HCT116 (cell line): ENCODE measurements at places on chromosomes 16 and 17.
A peak's percentile ranks its signal among the peaks of the same experiment; 100 is the strongest.

- DNase-seq: no peak
Measured at GRCh38 chr17:7392696-7393612, 1.4 kb downstream of the PLSCR3 start.

GRCh38 chr17:2338315-2338657 is 985 bp downstream of the SGSM2 start:
- no peak for DNase-seq

DNA sequence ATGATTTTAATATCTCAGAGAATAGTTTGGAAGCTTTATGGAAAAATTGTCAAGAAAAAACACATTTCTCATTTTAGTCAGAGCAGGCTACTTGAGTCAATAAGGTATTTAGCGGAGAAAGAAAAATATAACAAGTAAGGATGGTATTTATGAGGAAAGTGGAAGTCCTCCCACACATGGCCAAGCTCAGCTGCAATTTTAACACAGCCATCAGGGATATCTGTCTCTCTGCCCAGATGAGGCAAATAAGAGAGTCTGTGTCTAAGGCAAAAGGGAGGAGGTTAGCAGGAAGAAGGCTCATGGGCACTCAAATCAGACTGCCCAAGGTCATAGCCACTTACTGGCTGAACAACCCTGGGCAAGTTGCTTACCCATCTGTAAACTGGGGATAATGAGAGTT is 5.2 kb upstream of the CMTM2 start:
- no peak for DNase-seq

DNA sequence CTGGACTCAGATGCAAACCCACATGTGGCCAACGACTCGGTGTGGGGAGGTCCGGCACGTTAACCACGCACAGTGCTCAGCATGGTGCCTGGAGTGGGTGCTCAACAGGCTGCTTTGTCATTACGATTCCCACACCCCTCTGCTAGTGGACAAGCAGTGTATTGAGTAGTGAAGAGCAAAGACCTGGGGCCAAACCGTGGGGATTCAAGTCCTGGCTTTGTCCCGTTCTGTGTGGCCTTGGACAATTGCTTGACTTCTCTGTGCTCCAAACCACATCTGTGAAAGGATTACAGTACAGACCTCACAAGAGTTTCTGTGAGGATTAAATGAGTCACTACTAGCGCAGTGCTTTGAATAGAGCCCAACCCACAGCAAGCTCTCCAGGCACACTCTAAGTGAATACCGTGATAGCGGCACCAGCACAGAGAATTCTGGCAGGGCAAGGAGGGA is 33.8 kb downstream of the TRPV2 start:
- no peak for DNase-seq

- no peak for DNase-seq
Measured at GRCh38 chr16:11649276-11649675, 19.0 kb upstream of the SNN start.

DNA sequence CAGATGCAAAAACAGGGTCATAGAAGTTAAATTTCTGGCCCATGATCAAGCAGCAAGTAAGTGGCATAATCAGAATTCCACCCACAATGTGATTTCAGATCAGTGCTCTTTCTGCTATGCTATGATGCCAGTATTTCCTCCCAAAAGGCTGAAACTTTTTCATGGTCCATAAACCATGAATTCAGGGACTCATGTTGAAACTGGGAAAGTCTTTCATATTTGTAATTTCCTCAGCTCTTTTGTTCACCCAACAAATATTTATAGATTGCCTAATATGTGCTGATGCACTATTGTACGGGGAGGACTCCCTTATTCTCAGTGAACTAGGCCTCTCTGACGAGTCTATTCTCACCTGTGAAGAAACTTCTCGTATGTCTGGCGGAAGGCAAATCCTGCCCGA is 156.3 kb downstream of the MYO1D start:
- no peak for DNase-seq

DNA sequence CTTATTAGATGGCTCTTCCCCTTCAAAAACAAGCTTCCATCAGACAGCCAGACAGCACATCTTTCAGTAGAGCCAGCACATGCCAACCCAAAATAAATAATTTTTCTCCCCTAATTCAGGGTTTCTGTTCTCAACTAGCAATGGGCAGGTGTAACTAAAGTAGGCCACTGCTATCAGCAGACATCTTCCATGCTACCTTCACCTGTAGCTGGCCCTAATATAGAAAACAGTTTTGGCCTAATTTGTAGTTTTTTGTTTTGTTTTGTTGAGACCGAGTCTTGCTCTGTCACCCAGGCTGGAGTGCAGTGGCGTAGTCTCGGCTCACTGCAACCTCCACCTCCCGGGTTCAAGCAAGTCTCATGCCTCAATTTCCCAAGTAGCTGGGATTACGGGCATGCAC is 29.2 kb upstream of the EFCAB3 start:
- no peak for DNase-seq

- no peak for DNase-seq
Measured at GRCh38 chr17:14019186-14019956, 49.9 kb upstream of the COX10 start.

- DNase-seq: no peak
Measured at GRCh38 chr17:77132411-77133086, 8.2 kb upstream of the SEC14L1 start.

DNA sequence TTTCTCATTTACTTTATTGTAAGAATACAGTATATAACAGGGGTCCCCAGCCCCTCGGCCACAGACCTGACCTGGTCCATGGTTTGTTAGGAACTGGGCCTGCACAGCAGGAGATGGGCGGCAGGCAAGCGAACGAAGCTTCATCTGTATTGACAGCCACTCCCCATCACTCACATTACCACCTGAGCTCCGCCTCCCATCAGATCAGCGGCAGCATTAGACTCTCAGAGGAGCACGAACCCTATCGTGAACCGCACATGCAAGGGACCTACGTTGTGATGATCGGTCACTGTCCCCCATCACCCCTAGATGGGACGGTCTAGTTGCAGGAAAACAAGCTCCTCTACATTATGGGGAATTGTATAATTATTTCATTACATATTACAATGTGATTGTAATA is 410.6 kb downstream of the SLC39A11 start:
- DNase-seq: peak; percentile 68

DNA sequence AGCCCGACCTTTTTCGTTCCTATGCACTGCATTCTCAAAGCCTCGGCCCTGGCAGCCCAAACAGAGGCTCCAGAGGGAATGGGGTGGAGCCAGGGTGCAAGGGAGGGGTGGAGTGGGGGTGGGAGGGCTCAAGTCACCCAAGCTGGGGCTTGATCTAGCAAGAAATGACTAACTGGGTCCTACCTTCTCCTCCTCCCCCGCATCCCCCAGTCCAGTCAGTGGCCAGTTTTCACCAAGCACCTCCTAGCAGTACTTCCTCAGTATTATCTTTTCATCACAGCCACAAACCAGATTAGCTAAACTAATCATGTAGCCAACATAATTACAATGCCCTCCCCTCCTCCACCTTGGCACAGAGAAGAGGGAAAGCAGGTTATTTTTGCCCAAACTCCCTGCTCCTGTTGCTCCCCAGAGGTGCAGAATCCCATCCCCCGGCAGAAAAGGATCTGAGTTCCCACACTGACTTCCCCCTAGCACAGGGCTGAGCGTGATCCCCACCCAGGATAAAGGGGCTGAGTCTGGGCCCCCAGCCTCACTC is 2.2 kb downstream of the JUP start:
- DNase-seq: peak; percentile 69

GRCh38 chr17:76491271-76492122 is 9.7 kb downstream of the RHBDF2 start:
- DNase-seq: no peak

- DNase-seq: no peak
Measured at GRCh38 chr17:31491376-31492131, 100.1 kb downstream of the RAB11FIP4 start.

DNA sequence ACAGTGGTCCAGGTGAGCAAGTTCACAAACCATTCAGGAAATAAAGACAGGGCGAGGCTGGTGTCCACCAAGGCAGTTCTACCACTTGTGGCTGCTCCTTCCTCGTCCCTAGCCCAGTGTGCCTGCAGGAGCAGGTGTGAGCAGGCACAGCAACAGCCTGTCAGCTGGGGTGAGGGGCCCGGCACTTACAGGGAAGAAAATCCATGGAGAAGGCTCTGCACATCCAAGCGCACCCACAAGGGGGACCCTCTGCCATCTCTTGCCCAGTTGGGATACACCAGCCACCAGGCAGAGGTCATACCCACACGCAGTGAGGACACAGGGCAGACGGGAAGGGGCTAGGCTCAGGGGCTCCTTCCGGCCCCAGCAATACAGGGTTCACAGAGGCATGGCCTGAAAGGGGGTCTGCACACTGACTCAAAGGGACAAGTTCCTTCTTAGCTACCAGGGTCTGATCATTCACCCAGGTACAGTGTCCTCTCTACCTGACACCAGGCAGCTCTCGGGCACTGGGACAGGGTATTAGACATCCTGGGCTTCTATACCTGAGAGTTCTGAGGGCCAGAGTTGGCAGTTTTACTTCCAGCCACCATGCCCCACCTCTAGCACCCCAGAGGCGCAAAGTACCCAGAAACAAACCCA is 27.0 kb downstream of the CDIP1 start:
- no peak for DNase-seq

- DNase-seq: no peak
Measured at GRCh38 chr16:50853329-50853728, 111.4 kb downstream of the CYLD start.

DNA sequence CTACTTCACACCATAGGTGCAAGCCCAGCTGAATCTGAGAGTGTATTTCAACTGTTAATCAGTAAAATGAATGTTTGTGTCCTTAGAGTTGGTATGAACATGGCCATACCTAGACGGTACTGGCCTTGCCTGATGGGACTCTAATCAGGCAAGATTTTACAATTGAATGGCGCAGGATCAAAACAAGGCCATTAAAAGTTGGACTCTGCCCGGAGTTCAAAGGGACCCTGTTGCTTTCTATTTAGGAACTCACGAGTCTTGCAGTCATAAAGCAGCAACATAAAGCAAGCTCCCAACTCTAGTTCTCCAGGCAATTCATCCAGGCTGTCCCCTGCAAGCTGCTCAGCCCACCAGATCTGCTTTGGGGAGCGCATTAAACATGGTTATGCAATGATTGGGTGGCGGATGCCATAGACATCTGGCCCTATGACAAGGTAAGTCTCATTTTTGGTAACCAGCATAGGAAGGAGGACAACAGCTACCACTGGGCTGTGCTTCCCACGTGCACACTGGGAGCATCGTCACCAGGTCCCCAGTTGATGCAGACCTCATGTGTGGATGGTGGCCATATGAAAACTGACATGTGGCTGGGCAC is 8.8 kb downstream of the TMEM186 start:
- DNase-seq: no peak

- DNase-seq: no peak
Measured at GRCh38 chr16:88197481-88198456, 185.0 kb upstream of the ZNF469 start.

- DNase-seq: peak; percentile 87
Measured at GRCh38 chr17:19362277-19363113, at the start of gene B9D1. Gene B9D1 (minus strand): TSS chr17:19362723. CDS start chr17:19362569, 154 bp downstream.

GRCh38 chr16:87918866-87919680 is 17.3 kb downstream of the CA5A start:
- no peak for DNase-seq

DNA sequence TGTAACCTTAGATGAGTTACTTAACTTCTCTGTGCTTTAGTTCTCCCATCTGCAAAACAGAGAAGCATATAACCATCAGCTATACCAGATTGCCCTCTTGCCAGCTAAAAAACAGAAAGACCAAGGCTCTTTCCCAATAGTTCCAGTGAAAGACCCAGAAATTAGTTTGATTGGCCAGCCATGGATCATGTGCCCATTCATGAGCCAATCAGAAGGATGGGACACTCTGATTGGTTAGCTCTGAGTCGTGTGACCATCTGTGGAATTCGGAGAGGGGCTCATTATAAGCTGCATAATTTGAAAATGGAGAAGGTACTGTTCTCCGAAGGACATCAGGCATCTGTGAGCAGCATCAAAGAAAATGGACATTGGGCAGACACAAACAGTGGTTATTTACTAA is 155.2 kb downstream of the ABCC12 start:
- no peak for DNase-seq

GRCh38 chr16:89716916-89717687 is 3.6 kb downstream of the VPS9D1 start:
- no peak for DNase-seq

- no peak for DNase-seq
Measured at GRCh38 chr16:62036101-62036801, at the start of gene CDH8. Gene CDH8 (minus strand): TSS chr16:62036438. CDS start chr16:62021403, 15,035 bp downstream.

DNA sequence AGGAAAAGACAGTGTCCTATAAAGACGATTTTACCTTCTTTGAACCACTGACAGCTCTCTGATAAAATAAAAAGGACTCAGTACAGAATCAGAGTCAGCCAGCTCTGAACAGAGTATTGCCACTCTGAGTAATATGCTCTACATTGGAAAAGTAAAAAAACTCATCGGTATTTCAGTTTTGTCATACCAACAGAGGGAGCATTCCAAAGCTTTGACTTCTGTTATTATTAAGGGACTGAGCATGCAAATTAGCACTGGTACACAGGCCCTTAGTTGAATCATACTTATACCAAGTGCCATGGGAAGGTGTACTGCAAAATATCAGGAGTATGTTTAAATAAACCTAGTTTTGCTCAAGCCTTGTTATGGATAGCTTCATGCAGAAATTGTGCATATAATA is 509.0 kb upstream of the KIF2B start:
- no peak for DNase-seq

- no peak for DNase-seq
Measured at GRCh38 chr16:49600976-49601375, 227.4 kb downstream of the C16orf78 start.

- no peak for DNase-seq
Measured at GRCh38 chr17:29140051-29140621, 40.1 kb downstream of the MYO18A start.

- DNase-seq: no peak
Measured at GRCh38 chr17:65093930-65094329, 37.4 kb upstream of the GNA13 start.
